ENCODE measurements at places on chromosomes 5 and 9.

DNA sequence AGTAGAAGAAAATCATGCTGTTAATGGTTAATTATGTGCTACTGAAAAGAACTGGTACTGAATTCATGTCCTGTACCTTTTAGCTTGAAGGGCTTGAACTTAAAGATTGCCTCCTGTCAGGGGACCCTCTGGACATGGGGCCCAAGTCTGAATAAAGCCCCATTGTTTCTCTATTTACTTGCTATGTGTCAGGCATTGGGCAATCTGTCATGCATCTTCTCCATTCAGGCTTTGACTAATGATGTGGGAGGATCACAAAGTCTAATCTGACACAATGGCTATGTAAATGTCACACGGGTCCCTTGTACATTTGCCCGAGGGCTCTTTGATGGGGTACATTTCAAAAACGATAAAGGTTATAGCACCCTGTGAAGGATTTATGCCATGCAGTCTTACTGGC is 64.0 kb upstream of the TUSC1 start:
- no peak for DNase-seq

DNA sequence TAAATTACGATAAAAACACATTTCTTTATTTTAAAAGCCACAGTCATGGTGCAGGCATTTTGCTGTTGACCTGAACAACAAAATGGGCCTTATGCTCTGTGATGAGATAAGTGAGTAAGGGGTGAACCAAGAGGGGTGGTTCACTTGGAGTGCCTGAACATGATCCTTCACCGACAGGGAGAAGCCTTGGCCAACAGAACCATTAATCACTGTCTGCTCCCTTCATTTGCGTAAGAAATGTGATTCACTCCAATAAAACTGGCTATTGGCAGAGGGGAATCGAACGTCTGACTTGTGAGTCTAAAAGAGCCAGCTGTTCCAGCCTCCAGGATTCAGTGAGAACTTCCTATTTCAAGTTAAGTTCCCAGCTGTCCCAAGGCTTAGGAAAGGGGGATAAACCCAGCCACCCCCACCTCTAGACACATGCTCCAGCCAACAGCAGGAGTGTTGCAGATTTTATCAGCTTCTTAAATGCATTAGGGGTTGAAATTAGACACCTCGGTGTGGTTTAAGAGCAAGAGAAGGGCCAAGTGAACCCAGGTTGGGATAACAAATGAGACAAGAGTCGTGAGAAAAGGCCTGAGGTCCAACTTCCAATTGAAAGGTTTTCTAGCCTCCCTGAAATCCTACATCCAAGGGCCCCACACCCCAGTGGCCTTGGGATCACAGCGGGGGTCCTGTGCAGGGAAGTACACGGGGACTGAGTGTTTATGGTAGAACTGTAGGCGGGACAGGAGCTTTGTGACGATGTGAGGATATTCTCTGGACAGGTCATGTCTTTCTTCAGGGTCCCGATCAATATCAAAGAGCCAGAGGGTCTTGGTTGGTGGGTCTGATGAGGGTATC is 131.4 kb upstream of the LHFPL2 start:
- no peak for DNase-seq

- DNase-seq: no peak
Measured at GRCh38 chr5:29230591-29230990, 1962.9 kb upstream of the CDH6 start.

- DNase-seq: no peak
Measured at GRCh38 chr5:74762599-74762998, 4.3 kb downstream of the GFM2 start.

DNA sequence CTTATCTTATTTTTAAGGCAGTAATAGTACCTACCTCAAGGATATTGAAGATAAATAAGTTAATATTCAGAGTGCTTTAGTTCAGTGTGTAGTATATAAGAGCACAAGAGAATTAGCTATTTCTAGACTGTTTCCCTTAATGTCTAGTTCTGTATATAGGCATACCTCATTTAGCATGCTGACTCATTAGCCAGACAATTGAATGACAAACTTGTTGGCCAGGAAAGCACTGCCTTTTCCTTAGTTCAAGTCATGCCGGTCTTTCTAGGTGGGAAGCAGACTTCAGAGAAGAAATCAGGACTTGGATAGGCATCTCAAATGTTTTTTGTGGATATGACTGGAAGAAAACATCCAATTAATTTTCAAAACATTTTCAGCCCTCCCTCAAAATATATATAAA is 3.2 kb upstream of the FBXO4 start:
- no peak for DNase-seq

DNA sequence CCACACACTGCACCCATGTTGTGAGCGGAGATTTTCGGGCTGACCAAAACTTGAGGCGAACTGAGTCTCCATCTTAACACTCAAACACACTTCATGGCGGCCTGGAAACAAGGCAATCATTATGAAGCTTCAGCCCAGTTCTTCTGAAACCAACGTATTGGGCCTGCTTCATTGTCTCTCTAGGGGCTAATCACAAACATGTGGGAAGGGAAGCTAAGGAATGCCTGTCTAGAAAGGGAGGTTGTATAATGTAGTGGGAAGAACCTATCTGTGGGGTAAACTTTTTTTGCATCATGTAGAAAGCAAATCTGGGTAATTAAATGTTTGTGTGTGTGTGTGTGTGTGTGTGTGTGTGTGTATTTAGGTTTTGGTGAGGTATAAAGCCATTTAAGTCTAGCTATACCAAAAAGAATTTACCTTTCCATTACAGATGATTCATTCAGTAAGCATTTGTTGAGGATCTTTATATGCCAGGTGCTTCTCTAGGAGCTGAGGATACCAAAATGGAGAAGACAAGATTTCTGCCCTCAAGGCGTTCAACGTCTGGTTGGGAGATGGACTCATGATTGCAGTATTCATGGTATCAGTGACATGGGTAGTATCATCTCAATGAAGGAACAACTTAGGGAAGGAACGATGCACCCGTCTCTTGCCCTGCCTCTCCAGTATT is 29.4 kb downstream of the SLC1A3 start:
- no peak for DNase-seq

All from CD4-positive, alpha-beta T cell treated with Interferon gamma for 1 hour (primary cell).